ENCODE measurements at places on chromosomes 3 and 15.

- DNase-seq, result no peak
Observed at GRCh38 chr3:43465109-43465508, 156.7 kb downstream of the ANO10 start.

DNA sequence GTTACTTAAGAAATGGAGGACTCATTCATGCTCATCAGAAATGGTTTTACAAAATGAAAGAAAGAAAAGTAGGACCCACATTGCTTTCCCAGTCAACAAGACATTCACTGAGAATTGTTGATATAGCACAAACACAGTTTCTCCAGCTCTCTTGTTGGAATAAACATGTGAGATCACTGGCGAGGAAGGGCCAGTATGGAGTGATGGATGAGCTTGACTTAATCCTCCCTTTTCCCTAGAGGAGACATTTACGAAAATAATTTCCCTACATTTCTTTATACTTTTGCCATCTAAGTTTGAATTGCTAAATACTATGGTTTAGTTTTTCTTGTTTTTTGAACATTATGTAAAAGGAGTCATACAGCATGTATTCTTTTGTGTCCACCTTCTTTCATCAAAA is 15.9 kb upstream of the UBE3A start:
- no peak for DNase-seq

DNA sequence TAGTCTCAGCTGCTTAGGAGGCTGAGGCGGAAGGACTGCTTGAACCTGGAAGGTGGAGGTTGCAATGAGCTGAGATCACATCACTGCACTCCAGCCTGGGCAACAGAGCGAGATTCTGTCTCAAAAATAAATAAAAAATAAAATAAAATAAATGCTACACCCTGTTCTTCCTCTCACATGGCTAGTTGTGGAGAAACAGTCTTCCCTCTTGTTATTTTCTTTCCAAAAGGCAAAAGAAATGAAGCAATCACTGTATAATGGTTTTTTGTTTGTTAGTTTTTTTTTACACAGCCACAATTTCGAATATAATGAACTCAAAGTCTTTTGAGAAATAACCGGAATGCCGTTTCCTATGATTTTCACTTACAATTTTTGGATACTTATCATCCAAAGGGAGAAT is 4.9 kb upstream of the FRMD4B start:
- DNase-seq, result no peak

- no peak for DNase-seq
Observed at GRCh38 chr3:20225769-20226168, 39.8 kb upstream of the SGO1 start.

GRCh38 chr3:187900993-187901755 is 155.9 kb upstream of the BCL6 start:
- no peak for DNase-seq

- no peak for DNase-seq
Observed at GRCh38 chr3:168341192-168341815, 245.6 kb upstream of the GOLIM4 start.

DNA sequence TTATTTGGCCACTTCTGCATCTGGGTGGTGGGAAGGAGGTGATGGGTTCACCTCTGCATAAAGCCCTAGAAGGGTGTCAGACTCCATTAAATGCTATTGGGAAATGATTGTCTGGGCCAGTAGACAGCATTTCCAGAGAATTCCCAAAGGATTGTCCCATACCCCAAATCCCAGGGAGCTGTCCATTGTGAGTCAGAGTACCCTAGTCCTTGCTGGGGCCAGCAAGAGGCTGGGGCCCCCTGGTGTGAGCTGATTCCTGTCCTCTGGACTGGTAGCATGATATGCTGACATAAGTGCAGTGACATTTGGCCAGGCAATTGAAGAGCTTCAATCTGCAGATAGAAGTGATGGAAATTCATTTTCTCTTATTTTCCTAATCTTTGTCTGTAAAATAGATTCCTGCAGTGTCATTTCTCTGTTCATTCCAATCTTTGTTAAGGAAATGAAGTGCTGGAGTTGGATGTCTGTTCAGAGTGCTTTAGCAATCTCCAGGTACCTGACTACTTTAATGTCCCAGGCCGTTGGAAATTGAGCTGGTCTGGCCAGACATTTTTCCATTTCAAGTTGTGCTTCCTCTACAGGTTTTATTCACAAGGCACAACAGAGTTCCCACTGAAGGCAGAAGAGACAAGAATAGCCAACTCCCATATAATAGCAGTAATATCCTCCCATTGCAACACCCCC is 91.2 kb downstream of the RPLP1 start:
- DNase-seq, result no peak

- DNase-seq, result no peak
Observed at GRCh38 chr3:172782235-172782634, 31.7 kb downstream of the ECT2 start.

DNA sequence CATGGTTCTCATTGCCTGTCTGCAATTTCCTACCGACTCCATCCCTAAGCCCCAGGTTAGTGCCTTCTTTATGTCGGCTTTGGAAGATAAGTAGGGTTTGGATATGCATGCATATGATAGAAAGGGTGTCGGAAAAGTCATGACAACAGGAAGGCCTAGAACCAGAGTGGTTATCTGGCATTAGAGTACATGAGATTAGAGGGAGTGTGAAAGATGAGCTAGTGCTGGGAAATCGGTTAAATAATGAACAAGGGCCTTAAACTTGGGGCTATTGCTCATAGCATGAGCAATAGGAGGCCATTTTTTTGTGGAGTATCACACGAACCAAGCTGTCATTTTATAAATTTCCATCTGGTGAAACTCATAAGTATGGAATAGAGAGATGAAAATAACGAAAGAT is 54.0 kb upstream of the LPP start:
- no peak for DNase-seq

DNA sequence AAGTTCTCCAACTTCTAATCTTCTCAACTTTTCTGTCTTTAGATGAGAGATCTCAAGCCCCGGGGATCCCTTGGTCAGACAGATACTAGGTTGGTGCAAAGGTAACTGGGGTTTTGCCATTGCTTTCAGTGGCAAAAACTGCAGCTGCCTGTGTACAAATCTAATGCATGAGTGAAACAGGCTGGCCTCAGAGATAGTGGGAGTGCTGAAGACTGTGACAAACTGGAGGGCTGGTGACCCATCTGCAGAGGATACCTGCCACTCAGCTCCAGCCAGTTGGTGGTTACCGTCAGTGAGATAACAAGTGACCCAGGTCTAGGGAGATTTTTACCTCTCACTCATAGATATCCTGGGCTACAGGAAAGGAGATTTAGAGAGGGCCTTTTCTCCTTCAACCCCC is 85.7 kb downstream of the RYR3 start:
- no peak for DNase-seq

GRCh38 chr3:82084824-82085223 is 323.4 kb upstream of the GBE1 start:
- DNase-seq, result no peak

All from dorsolateral prefrontal cortex (tissue), 122 donors.